ENCODE measurements at places on chromosomes 11 and 22.

DNA sequence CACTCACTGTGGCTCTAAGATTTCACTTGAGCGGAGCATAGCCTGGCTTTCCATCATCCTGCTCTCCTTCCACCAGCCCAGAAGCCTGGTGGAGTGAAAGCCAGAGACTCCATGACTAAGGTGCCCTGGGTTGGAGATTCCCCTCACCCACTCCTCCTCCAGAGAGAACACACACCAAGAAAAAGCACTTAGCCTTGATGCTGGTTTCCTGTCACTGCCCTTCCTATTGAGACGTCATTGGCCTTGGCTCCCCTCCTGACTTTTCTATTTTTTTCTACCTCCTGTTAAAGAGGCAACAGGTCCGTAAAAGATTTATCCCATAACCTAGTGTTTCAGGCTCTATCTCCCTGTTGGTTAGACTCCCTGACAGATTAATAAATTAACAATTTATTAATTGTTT, 38.5 kb upstream of the APLNR start:
- no peak for DNase-seq

- DNase-seq = no peak
Observed at GRCh38 chr22:18067548-18068341, 10.0 kb upstream of the PEX26 start.

- no peak for DNase-seq
Observed at GRCh38 chr22:44030702-44031082, 6.6 kb downstream of the PARVB start.

- DNase-seq = no peak
Observed at GRCh38 chr11:94657629-94658028, 90.5 kb downstream of the PIWIL4 start.

DNA sequence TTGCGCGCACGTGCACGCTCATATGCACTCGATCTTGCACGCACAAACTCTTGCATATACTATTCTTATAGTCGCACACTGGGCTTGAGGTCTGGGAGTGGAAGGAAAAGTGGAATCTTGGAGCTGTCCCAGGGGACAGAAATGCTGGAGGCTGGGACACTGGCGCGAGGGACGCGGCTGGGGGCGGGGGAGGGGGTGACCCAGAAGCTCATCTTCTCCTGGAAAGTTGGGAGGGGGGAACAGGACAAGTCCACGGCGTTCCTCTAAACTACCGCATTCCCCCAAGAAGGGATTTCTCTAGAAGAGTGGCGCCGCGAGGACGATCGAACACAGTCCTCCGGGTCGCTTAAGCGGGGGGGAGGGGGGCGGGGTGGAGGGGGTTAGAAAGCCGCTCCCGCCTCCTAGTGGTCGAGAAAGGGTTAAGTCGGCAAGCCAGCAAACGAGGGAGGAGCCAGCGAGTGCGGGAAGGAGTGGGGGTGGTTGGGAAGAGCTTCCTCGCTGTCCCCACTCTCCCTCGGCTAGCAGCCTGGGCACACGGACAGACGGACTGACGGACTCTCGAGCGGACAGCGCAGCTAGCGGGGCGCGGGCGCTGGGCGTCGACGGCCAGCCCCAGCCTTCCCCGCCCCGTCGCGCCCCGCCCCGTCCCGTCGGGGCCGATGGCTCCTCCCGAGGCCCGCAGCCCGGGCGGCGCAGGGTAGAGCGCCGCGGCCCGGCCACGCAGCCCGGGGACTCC, at the start of gene RTN4RL2:
Gene RTN4RL2 (plus strand): TSS at position 507 of the 736 bp plus-strand sequence. CDS start 338 bp downstream, outside the sequence.
- no peak for DNase-seq

Data from esophagus squamous epithelium (tissue), 5 donors.